ENCODE measurements at places on chromosomes 7 and 10. TPM values are rescaled to one million over a fixed set of nuclear protein-coding genes. Genes with fewer than 3 reads are reported as not detected.

The WDR37 gene
- total RNA-seq, result 20.2 TPM

The KCNH2 gene
- under 0.01 TPM for total RNA-seq

The C7orf33 gene
- total RNA-seq, result not detected

The ZNF727 gene
- 0.64 TPM for total RNA-seq

The GOLGA7B gene
- 0.21 TPM for total RNA-seq

The STEAP4 gene
- 2.4 TPM for total RNA-seq

The DRGX gene
- total RNA-seq, result not detected

The OLAH gene
- 15.0 TPM for total RNA-seq

The ACTL6B gene
- total RNA-seq, result not detected

The CFAP46 gene
- total RNA-seq, result 0.28 TPM

The RNF32 gene
- 1.1 TPM for total RNA-seq

The FAM25A gene
- total RNA-seq, result 342 TPM

The ITPRID1 gene
- not detected for total RNA-seq

The PTPN20 gene
- total RNA-seq, result 3.4 TPM

The TRPV6 gene
- total RNA-seq, result not detected

The BCAP29 gene
- total RNA-seq, result 44.7 TPM

The CCZ1 gene
- total RNA-seq, result 79.5 TPM

The ZNF248 gene
- 10.3 TPM for total RNA-seq
